Epithelial cell of prostate (primary cell): ENCODE measurements at places on chromosomes 16 and 17.

DNA sequence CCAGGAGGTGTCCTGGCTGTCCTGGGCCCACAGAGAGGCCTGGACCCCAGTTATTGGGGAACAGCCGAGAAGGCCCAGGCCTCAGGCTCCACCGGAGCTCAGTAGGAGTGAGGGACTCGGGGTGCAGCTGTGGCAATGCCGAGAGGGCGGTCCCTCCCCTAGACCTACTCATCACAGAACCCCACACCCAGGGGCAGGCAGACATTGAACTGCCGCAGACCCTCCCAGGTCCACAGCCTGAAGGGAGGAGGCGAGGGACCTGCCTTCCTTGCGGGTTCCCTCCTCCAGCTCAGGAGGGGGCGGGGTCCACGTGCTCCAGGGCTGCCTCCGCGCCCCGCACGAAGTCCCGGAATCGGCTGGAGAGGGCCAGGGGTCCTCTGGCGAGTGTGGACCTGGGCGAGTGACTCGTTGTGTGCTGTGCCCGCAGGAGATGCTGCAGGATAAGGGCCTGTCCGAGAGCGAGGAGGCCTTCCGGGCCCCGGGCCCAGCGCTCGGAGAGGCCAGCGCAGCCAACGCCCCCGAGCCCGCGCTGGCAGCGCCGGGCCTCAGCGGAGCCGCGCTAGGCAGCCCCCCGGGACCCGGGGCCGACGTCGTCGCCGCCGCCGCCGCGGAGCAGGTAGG is 3.9 kb downstream of the TBX4 start:
- DNase-seq, result no peak

DNA sequence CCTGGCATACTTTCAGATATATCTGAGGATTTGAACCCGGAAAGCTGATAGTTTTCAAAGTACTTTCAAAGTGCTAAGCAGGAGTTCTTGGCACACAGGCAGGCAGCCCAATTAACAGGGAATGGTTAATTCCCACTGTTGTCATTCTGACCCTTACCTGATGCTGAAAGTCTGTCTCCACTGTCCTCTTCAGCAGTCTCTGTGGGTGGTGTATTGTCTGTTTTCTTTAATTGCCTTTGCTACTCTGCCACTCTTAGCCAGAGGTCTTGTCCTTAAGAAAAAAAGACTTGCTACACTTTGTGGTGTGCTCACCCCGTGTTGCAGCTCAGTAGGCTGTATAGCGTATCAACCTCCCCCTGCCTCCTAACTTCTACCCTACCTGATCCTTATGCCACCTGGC is 63.2 kb upstream of the SLC12A3 start:
- DNase-seq, result no peak

GRCh38 chr17:10968007-10968406 is 130.1 kb upstream of the PIRT start:
- DNase-seq, result no peak

DNA sequence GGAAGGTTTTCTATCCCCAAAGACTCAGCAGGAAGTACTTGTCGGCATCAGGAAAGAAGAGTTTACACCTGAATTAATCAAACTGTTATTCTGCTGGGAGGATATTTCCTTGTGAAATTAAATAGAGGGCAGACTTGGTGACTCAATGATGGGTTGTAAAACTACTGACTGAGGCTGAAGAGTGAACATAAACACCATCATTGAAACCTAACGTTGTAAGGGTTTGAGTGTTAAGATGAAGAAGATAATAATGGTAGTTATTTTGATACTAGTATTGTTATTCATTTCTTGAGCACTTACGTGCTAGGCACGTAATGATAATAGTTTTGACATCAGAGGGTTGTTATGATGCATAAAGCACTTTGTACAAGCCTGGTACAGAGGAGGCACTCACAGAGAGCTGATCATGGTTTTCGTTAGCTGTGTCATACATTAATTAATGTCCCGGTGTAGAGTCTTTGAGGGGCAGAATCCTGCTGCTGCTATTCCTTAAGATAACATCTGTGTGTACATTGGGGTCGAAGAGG is 64.2 kb upstream of the CACNG3 start:
- DNase-seq, result no peak

DNA sequence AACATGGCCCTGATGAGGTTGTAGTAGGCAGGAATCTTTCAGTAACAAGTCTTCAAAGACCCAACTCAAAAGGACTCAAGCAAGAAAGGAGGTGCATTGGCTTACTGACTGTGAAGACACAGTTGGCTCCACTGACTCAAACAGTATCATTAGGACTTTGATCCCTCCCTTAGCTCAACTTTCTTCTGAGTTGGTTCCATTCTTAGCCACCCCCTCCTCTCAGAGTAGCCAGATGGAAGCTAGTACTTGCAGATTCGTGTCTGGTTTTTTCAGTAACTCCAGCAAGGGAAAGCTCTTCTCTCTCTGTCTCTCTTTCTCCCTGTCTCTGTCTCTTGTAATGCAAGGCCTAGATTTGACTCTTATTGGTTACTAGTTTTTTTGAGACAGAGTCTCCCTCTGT is 5.0 kb upstream of the MAPK3 start:
- no peak for DNase-seq

DNA sequence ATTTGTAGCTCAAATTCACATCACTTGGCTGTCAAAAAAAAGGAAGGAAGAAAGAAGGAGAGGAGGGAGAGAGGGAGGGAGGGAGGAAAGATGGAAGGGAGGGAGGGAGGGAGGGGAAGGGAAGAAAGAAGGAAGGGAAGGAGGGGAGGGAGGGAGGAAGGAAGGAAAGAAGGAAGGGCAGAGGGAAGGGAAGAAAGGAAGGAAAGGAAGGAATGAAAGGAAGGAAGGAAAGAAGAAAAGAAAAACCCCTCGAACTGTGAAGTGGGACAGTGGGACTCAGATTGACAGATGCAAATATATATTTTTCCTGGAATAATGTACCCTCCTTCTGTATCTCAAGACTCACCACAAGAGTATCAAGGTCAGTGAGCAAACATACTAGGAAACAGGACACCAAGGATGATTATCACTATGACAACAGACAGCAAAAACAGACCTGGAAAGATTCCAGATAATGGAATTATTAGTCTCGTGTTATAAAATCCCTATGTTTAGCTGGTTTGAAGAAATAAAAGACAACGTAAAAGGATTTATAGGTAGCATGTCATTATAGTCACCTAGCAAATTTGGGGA is 24.2 kb upstream of the ABCA3 start:
- DNase-seq, result no peak

DNA sequence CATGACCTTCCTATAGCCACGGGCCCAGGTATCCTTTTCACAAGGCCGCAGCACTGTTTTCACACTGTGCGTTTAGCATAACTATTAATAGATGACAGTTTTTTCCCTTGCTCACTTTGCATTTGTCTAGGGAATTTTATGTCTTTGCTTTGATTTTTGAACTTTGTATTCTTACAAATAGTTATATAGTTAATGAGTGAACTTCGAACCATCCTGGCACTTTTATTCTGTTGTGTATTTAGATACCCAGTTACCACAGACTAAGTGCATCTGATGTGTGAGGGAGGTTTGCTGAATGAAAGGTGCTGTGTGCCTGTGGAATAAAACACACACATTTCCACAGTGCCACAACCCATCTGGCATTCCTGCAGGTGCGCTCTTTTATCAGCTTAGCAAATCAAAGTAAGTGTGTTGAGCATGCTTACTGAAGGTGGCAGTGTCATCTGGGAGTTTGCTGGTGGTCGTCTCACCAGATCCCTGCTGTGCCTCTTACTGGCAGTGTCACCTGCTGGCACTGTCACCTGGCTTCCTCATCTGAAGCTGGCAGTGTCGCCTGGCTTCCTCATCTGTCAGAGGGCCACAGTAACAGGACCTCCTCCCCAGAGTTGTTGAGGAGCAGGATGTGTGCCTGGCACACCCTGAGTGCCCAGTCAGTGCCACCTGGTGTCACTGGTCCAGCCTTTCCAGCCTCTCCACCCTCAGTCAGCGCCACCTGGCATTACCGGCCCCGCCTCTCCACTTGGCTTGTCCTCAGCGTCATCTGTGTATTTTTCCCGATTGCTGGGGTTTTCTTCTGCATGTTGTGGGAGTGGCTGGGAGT is 37.6 kb downstream of the USP10 start:
- DNase-seq, result no peak

GRCh38 chr17:19317359-19318095 is 45.0 kb downstream of the B9D1 start:
- DNase-seq, result no peak

DNA sequence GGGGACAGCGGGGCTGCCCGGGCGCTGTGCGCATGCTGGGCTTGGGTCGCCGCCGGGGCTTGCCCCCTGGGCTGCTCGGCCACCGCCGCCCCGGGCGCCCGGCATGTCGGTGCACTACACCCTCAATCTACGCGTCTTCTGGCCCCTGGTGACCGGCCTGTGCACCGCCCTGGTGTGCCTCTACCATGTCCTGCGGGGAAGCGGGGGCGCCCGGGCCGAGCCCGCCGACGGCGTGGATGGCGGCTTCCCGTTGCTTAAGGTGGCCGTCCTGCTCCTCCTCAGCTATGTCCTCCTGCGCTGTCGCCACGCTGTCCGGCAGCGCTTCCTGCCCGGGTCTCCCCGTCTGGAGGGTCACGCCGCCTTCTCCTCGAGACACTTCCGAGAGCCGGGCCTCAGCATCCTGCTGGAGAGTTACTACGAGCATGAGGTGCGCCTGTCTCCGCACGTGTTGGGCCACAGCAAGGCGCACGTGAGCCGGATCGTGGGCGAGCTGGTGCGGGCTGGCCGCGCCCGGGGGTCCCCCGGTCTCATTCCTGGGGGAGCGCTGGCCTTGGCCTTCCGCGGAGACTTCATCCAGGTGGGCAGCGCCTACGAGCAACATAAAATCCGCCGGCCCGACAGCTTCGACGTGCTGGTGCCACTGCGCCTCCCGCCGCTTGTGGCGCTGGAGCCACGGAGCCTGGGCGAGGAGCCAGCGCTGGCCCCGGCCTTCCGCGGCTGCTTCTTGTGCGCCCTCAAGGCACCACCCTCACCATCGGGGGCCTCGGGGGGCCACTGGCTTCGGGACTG is 789 bp downstream of the ITPRIPL2 start:
- DNase-seq, result no peak

DNA sequence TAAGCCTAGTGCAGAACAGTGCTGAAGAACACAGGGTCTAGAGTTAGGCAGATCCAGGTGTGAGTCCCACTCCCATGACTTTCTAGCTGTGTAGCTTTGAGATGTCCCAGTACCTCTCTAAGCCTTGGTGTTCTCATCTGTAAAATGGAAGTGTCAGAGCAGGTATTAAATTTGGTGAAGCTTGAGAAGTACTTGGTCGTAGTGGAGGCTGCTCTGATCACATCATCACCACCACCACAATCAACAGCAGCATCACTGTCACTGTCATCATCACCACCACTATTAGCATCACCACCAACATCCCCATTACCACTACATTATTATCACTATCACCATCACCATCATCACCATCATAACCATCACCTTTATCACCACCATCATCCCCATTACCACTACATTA is 132.1 kb downstream of the CMIP start:
- DNase-seq, result no peak

- DNase-seq, result no peak
These were observed 13.0 kb upstream of the HOXB9 start for GRCh38 chr17:48639136-48639535.

DNA sequence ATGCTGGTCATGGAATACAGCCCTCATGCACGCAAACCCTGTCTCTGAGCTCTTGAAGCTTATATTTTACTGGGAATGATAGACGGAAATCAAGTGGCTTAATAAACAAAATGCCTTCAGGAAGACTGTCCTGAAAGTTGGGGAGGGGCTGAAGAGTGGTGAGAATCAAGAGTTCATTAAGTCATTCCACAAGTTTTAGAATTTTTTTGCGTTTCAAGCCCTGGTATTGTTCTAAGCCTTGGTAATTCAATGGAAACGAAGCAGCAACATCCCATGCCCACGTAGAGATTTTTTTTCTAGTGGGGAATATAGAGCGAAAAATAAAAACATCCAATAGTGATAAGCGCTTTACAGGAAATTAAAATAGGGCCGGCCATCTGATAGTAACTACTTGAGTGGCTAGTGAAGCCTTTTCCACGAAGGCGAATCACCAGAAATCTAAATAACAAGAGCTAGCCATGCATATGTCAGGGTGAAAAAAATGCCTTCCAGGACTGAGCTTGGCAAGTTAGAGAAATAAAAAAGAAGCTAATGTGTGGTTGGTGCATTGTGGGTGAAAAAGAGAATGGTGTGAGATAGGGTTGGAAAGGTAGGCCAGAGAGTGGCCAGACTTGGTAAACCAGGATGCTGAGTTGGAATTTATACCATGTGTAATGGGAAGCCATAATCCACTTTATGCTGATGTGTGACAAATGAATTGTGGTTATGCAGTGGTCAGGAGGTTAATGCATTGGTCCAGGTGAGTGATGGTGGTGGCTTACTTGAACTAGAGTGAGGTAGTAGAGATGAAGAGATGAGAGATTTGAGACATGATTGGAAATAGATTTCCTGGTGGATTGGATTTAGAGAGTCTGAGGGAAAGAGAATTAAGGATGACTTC is 772 bp downstream of the PFAS start:
- DNase-seq, result no peak

- no peak for DNase-seq
These were observed 2.6 kb downstream of the LHX1 start for GRCh38 chr17:36939802-36940312.

- DNase-seq, result no peak
These were observed 72.5 kb downstream of the KNOP1 start for GRCh38 chr16:19645557-19645981.

DNA sequence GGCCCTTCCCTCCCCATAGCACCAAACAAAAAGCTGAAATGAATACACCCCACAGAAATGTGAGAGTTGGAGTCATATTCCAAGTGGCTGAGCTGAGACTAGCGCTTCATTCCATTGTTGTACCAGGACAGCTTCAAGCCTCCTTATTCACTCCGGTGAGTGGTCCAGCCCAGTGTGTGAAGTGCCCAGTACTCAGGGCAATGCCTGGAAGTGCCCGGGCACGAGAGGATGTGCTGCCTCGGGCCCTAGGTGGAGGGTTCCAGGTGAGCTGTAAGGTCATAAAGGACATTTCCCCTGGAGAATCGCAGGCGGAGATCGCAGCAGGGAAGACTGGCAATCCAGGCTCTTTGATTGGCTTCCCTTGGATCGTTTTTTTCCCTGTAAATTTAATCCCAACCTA is 5.4 kb upstream of the CYLD start:
- DNase-seq, result no peak

- DNase-seq, result no peak
These were observed 171.2 kb downstream of the WSCD1 start for GRCh38 chr17:6241381-6241780.

- no peak for DNase-seq
These were observed 6.9 kb upstream of the EFTUD2 start for GRCh38 chr17:44906010-44906646.

GRCh38 chr16:85372627-85373372 is 240.3 kb upstream of the GSE1 start:
- no peak for DNase-seq
